Nephron progenitor cell (in vitro differentiated cells): ENCODE measurements at places on chromosomes 11 and 22.

- DNase-seq, result no peak
Observed at GRCh38 chr11:8374716-8375115, 111.0 kb upstream of the LMO1 start.

DNA sequence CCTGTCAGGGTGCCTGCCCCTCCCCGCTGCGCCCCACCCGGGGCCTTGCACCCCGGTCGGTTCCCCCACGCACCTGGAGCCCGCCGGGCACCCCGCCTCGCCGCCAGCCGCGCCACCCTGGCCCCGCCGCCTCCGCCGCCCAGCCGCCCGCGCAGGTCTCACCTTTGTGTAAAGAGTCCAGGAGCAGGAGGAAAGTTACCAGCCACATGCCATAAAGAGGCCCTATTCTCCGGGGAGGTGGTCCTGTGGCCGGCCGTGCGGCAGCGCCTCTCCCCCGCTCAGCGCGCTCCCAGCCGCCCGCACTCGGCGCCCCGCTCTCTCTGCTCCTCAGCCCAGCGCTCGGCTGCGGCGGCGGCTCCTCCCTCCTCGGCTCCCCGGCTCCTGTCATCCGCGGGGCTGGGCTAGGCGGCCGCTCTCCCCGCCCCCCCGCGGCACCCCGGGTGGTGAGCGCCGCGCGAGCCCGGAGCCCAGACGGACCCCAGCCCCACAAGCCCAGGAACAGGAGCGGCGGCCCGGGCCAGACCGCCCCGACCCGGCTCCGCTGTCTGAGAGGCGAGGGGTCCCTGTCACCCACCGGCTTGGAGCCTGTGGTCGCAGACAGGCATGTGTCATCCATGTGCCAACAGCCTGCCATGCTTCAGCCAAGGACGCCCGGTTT, at the start of gene DSCAML1:
TSS of gene DSCAML1 (minus strand) at position 345 of the 658 bp plus-strand sequence. CDS start at position 208, 137 bp downstream.
- peak; percentile 77 for DNase-seq

DNA sequence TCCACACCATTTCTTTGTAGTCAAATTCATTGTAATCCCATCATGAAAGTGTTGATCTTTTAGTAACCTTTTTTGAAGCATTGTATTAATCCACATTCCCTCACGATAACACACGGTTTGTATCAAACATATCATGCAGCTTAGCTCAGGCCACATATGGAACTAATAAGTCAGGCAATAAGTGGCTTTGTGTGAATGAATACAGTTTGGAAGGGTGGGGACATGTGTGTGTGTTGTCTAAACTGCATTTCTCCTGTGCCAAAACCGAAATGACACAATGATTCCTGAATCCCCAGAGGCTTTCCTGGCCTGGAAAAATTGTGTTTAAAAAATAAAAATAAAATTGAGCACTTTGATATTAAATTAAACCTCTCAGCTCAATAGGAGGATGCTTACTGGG, 98.3 kb downstream of the WNT11 start:
- DNase-seq, result no peak

DNA sequence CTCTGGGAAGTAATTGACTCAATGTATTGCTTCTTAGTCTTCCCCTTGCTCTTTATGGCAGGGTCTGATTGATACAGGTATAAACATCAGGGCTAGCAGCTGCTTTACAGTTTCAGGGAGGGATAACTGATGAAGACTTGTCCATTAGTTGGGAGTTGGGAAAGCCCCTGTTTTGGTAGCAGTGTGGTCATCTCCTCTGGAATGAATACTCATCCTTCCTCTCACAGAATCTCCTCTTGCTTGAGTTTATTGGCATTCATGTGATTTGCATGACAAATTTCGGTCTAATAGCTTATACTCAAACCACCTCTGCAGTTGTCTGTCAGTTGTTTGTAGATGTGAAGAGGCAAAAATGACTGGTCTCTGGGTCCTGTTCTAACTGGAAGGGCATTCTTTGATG, 79.7 kb downstream of the FAT3 start:
- no peak for DNase-seq

GRCh38 chr11:47571895-47572294, 6.5 kb downstream of the PTPMT1 start:
- no peak for DNase-seq

- no peak for DNase-seq
Observed at GRCh38 chr22:42685941-42686653, 34.6 kb downstream of the A4GALT start.

- DNase-seq, result no peak
Observed at GRCh38 chr11:19493446-19494213, 219.0 kb upstream of the NAV2 start.

DNA sequence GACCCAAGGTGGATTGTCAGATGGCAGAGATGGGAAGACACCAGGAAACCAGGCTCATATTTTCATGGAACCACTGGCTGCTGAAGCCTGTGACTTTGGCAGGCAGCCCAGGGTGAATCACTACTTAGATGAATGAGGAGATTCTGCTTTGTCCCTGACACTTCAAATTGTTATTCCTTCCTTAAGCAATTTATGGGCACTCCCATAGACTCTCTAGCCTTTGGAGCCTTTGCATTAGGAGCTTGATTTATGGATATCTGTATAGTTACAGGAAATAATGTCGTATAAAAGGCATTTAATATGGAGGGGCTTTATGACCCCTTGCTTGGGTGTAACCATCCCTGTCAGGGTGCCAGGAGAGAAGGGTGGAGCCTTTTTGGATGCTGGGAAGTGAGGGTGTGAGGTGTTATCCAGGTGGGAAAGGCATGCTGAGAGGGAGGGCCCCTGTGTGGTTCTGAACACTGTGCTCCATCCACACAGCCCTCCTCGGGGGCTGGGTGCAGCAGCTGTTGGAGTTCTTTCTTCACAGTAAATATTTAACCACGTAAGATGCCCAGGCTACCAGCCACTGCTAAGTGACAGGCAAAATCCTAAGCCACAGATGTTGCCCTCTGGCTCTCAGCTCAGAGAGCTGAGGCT, 35.3 kb downstream of the IL18 start:
- no peak for DNase-seq

DNA sequence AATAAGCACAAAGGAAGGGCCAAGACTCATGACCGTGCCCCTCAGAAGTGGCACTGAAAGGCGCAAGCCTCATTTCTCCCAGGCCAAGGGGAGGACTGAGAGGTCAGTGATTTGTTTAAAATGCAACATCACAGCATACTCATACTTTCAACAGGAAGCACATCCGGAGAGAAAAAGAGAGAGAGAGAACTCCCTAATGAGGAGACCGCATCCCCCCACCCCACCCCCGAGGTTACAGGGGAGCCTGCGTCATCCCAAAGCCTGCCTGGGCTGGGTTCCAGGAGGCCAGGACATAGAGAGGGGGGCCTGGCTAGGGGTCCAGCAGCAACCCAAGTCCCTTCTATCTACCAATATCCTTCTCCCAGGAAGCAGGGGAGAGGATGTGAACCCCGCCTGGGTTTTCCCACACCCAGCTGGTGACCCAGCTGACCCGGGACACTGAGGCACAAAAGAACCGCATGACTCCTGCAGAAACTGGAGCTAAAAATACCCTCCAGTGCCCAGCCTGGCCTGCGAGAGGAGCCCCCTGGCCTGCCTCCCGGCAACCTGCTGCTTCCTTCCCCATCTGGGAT, 3.8 kb downstream of the CSNK1E start:
- DNase-seq, result no peak

- DNase-seq, result no peak
Observed at GRCh38 chr11:134665571-134666270, 253.7 kb upstream of the B3GAT1 start.

GRCh38 chr11:107999759-108000455, 8.8 kb upstream of the CUL5 start:
- DNase-seq, result peak; percentile 54

DNA sequence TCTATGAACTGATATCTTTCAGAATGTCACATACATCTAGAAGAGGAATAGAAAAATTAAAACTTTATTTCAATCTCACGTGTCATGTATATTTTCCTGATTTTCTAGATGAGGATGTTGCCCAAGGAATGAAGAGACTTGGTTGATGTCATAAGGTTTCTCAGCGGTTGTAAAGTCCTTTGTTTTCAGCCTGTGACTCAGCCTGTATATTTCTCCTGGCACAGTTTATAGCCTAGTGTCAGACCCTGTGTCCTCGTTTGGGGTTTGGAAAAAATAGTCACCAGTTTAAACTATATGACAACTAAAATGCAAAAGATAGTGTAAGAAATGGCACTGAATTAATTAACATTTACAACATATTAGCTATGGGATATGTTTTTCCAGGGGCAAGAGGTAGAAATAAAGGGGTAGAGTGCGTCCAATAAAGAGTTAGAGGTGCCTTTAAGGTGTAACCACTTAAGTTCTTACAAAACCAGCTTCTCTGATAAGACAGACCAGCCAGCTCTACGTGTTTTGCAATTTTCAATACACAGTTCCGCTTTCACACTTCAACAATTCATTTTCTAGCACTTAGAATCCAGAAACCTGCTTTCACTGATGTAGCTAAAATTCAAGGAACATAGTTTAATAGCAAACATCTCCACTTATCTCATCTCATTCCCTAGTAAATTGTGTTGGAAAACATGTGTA, 1432.6 kb upstream of the TENM4 start:
- no peak for DNase-seq

GRCh38 chr22:19571995-19572394, 47.8 kb upstream of the CLDN5 start:
- no peak for DNase-seq

DNA sequence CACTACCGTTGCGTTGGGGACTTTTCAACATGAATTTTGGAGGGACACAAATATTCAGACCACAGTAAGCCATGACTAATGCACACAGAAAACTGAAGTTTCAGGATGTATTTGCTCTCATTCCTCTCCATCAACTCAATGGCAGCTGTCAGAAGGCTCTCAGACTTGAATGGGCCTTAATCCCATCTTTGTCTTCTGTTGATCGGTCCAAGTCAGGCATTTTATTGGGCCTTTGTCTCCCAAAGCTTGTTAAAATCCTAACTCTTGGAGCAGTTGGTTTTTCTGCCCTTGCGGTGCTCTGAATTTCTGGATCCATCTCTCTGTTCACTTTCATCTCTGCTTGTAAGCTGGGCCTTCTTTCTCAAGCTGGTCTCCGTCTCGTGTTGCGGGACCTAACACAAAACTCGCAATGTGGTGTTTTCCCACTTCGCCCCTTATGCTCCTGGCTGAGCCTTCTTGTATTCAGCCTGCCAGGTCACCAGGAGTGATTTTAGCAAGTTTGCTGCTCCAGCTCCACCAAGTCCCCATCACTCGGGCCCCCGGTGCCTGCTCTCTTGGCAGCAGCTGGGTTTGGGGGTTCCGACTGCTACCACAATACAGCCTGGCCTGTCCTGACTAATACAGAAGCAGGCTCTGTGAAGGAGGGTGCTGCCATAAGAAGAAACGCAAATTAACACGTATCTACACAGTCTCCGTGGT, 27.0 kb downstream of the TSPAN32 start:
- no peak for DNase-seq

DNA sequence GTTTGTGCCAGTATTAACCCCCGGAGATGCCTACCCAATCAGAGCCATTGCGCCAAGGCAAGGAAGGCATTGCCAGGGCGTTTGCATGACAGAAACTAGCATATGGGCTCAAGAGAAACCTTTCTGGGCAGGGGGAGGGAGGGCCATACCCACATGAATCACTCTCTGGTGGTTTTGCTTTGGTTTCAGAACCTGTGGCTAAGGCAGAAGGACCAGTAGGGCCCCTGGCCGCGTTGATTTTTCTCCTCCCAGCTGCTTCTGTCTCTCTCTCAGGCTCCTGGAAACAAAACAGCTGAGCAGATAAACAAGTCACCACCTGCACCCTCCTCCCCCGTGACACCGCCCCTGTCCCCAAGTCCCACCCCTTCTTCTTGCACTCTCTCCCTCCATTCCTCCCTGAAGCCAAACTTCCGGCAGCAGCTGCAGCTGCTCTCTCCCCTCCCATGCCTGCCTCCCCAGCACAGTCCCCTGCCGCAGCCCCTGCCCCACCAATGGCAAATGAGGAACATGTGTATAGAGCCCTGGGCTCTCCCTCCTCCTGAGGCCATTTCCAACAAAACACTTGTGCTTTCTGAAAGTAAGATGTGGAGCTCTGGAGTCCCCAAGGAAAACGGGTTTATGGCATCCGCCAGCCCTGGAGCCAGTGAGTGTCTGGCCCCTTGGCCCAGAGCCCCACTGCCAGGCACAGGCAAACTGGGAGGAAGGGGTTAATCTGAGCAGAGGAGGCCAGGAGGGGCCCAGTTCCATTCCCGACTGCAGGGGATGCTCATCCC, 39.0 kb upstream of the ADA2 start:
- DNase-seq, result peak; percentile 74

- DNase-seq, result no peak
Observed at GRCh38 chr22:20174785-20175596, 24.1 kb upstream of the CCDC188 start.

DNA sequence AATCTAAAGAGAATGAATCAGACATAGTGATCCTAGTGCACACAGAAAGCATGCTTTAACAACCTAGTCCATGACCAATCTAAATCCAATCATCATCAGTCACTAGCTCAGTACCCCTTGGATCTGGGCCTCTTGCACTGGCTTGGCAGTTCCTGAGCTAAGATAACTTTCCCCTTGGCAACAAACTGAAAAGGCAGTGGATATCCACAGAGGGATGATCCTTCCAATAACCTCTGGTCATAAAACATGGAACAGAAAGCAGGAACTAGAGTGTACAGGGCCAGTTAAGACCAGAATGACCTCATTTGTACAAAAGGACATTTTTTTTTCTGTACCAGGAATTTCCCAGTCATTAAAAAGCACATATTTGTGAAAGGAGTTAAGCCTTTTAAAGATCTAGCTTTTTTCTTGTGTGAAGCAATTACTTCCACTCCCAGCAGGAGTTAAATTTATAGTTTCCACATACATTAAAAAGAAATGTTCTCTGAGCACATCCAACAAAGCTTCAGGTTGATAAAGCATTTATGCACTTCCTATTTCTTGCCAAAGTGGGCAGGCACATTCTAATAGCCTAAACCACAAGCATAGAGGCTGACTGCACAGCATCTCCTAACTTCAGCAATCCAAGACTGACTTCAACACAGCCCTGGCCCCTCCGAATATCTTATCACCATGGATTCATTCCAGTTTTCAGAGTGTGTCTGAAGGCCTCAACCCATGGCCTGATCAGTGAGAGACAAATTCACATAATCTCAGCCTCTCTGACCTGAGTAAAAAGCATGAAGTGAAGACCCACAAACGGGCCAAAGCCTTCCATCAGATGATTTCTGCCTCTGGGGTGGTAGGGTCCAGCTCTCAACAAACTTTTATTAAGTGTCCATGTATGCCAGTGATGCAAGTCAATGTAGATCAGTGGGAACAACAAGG, 29.9 kb downstream of the GUCY1A2 start:
- DNase-seq, result no peak

GRCh38 chr11:515131-515530, 8.1 kb upstream of the RNH1 start:
- no peak for DNase-seq

- no peak for DNase-seq
Observed at GRCh38 chr11:76156971-76157427, 49.3 kb downstream of the WNT11 start.

DNA sequence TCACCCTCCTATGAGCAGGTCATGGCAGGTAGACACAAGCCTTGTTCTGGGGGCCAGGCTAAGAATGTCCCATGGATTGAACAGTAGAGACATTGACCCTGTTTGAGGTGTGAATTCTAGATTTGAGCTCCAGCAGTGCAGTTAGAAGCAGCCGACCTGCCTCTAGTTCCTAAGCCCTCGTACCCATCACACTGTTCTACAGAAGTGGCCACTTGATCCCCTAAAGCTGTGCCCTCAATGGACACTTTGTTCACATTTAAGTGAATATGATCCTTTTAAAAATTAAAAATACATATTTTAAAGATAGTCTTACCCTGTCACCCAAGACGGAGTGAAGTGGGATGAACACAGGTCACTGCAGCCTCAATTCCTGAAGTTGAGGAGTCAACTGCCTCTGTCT, 122.0 kb downstream of the MED15 start:
- no peak for DNase-seq

- DNase-seq, result no peak
Observed at GRCh38 chr11:454801-455565, 4.9 kb downstream of the PTDSS2 start.
